ENCODE measurements at places on chromosomes 12 and 14. TPM values are rescaled to one million over a fixed set of nuclear protein-coding genes. Genes with fewer than 3 reads are reported as not detected.

Gene BLTP3B
- total RNA-seq, result 19.1 TPM

Gene KRT3
- not detected for total RNA-seq

Gene AKAP5
- total RNA-seq, result 0.08 TPM

Gene CMTM5
- not detected for total RNA-seq

Gene SIVA1
- total RNA-seq, result 283 TPM

Gene SLC25A47
- 0.48 TPM for total RNA-seq

Gene RFLNA
- 0.08 TPM for total RNA-seq

Gene CCDC197
- not detected for total RNA-seq

Gene ZFHX2
- total RNA-seq, result 0.39 TPM

Gene ERP27
- total RNA-seq, result 0.26 TPM

Gene PTPN6
- 1.0 TPM for total RNA-seq

Gene CCDC196
- not detected for total RNA-seq

Gene WASHC3
- total RNA-seq, result 124 TPM

Gene NOC4L
- 24.2 TPM for total RNA-seq

Gene CACNA1C
- total RNA-seq, result 4.3 TPM

Gene ORAI1
- 11.4 TPM for total RNA-seq

Gene LBHD2
- total RNA-seq, result not detected

Gene LRRC10
- total RNA-seq, result not detected

Gene NR4A1
- 11.5 TPM for total RNA-seq

Gene JDP2
- total RNA-seq, result 47.2 TPM

Gene AMDHD1
- total RNA-seq, result 0.13 TPM

Gene NKX2-8
- total RNA-seq, result not detected

Gene RNF212B
- total RNA-seq, result not detected

Gene CFAP251
- total RNA-seq, result 2.3 TPM

Gene TAS2R43
- total RNA-seq, result not detected

Gene PRICKLE1
- 5.7 TPM for total RNA-seq

Gene TAS2R8
- total RNA-seq, result 0.08 TPM

Gene IL22
- not detected for total RNA-seq

Gene SOAT2
- not detected for total RNA-seq

Gene FZD10
- 1.1 TPM for total RNA-seq

Gene MED6
- 28.1 TPM for total RNA-seq

Gene GNG2
- total RNA-seq, result 93.2 TPM

Gene CCDC88C
- 0.72 TPM for total RNA-seq

Gene EML5
- not detected for total RNA-seq

Gene RBP5
- not detected for total RNA-seq

Gene SLCO1A2
- not detected for total RNA-seq

Gene TRMT61A
- 7.2 TPM for total RNA-seq

All from epithelial cell of alveolus of lung (primary cell).